Breast epithelium (tissue), 4 donors: ENCODE measurements at places on chromosomes 12 and 14. TPM values are rescaled to one million over a fixed set of nuclear protein-coding genes. Genes with fewer than 3 reads are reported as not detected.
A peak's percentile ranks its signal among the peaks of the same experiment; 100 is the strongest.

GRCh38 chr14:75213172-75213571 is 36.8 kb upstream of the TMED10 start:
- no peak for DNase-seq

Gene GLI1
- total RNA-seq = 0.66 TPM

Gene PRH1
- 72.6 TPM for total RNA-seq

- DNase-seq = peak; percentile 37
Observed at GRCh38 chr14:101126731-101127130, 223.2 kb upstream of the RTL1 start.

DNA sequence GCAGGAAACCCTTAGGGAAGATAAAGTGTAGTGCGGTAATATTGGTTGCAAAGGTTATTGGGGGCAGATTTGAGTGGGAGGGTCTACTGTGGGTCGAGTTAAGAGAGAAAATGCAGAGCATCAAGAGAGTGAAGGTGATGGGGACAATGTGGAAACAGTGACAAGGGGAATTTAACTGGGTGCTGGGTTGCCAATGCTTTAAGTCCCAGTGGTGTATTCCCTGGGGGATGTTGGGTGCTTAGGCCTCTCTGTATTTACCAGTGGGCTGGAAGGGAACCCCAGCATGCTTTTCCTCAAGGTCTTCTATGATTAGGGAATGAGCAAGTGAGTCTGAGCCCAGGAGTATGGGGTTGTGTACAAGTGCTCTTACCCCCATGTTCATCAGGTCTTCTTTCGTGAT is 10.6 kb downstream of the BCAT1 start:
- no peak for DNase-seq

DNA sequence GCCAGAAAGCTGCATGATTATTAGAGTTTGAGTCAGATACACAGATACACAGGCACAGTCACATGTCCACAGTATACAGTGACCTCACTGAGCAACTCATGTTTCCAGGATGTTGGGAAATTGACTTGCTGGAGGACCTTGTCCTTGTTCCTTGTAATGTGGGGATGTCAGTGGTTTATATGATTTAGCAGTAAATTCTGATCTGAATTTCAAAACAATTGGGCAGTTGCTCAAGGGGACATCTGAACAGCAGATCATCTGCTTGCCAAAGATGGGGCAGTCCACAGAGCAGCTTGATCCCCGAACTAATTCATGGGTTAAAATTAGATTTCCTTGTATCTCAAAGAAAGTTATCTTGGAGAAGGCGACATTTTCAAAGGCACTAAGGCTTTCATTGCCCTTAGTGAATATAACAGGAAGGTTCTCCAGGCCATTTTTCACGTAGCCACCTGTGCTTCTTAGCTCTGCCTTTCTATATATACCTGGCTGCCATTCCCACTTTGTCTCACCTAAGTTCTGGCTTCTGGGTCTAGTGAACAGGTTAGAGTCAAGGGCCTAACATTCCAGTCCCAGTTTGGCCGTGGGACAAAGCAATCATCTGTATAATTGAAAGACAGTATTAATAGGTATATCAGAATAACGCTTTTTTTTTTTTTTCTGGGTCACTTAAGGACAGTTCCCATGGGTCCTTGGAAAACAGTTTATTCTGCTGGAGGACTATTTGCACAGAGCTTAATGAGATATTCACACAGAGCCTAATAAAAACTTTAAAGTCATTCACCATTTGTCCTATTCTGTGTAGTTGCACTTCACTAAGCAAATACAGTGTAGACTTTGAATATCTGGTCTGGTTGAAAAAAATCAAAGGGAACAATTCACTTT is 64.9 kb upstream of the STRN3 start:
- no peak for DNase-seq

Gene DEPDC4
- total RNA-seq = 1.3 TPM

DNA sequence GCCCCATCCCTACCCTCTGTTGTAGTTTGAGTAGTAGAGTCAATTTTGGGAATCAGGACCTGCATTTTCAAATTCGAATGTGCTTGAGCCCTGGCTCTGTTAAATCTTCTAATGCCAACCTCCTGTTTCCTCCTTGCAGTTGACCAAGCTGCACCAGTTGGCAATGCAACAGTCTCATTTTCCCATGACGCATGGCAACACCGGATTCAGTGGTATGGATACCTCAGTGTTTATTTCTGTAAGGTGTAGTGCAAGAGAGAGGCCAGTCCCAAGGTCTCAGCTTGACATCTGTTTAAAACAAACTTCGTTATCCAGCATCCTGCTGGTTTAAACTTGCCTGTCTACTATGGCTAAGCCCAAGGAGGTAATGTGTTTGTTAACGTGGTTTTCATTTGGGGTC is 15.2 kb downstream of the PCBP2 start:
- no peak for DNase-seq

Gene PAPLN
- total RNA-seq = 19.7 TPM

Gene LIN7A
- 25.6 TPM for total RNA-seq

DNA sequence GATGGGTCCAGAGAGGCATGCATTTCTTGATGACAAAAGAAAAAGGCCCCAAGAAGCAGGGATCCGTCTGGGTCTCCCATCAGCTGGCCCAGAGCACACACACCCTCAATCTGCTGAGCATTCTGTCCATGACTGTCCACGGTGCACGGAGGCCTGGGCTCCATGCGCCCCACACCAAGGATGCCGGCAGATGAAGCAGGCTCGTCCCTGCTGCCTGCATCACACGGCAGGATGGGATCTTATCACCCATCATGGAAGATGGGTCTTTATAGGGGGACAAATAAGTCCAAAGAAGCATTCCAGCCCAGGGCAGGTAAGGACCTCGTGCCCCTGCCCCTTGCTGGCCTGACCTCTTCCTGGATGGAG is 59.7 kb downstream of the PRIMA1 start:
- no peak for DNase-seq

DNA sequence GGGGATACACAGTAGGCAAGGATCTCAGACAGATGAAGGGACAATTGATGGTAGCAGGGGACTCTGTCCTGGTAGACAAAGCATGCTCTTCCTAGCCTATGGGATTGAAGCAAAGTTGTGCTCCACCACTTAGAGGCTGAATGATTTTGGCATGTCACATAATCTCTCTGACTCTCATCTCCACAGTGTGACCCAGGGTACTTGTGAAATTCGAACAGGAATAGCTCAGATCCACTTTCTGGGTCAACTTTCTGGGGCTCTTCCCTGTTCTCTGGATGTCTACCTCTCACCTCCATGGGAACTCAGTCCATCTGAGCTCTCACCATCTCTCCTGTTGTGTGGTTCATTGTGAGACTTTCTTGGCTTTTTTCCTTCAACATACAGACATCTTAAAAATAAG is 1.7 kb upstream of the DCD start:
- DNase-seq = no peak

GRCh38 chr14:72254202-72254936 is 322.1 kb downstream of the RGS6 start:
- no peak for DNase-seq

Gene PTPN6
- total RNA-seq = 14.7 TPM

Gene TAS2R31
- 6.9 TPM for total RNA-seq

DNA sequence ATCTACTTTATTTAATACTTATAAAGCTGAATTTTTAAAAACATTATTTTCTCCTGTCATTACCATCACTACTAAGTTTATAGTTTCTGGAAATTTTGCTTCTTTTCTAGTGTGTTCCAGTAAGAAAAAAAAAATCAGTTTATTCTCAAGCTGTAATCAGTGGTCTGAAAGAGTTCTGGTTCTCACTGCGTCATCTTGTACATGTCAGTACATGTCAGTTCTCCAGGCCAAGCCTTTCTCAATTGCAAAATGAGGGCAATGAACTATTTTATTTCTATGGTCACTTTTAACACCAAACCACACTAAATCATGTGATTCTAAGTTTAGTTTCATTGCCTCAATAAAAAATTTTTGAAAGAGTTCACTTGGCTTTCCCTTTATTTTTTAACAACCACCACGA is 468.9 kb upstream of the LRFN5 start:
- no peak for DNase-seq

Gene EPYC
- total RNA-seq = not detected

Gene TMTC2
- total RNA-seq = 19.3 TPM

DNA sequence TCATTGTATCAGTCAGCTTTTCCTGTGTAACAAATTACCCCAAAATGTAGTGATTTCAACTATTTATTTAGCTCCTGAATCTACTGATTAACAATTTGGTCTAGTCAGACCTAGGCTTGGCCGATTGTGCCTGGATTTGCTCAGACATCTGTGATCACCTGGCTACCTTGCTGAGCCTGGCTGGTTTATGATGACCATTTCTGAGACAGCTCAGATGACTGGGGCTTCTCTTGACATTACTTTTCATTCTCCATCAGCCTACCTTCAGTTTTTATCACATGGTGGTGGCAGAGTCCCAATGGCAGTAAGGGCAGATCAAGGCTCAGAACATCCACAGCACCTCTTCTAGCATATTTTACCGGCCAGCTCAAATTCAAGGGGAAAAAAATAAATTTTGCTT is 286.3 kb downstream of the BTG1 start:
- no peak for DNase-seq

DNA sequence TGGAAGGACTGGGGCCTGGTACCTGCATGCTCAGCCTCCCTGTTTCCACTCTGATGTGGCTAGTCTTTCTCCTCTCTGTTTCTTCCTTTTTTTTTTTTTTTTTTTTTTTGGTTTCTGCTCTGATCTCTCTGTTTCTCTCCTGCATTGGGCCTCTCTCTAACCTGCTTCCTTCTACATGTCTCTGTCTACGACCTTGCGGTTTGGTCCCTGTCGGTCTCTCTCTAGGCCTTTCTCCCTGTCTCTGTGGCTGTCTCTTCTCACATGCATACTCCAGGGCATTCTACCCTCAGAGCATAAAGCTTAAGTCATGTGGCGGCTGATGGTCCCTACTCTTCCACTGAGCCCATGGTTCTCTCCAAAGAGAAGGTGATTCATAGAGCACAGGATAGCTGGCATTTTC is 1096.6 kb downstream of the BCL11B start:
- DNase-seq = no peak

Gene CAPZA3
- total RNA-seq = not detected

Gene PHETA1
- 6.6 TPM for total RNA-seq

- DNase-seq = no peak
Observed at GRCh38 chr12:96371790-96372699, 28.2 kb downstream of the CDK17 start.

- DNase-seq = no peak
Observed at GRCh38 chr14:37438444-37438843, 156.6 kb downstream of the FOXA1 start.

Gene MARK3
- 87.5 TPM for total RNA-seq
